T-helper 2 cell treated with Interferon-gamma antibody and Interleukin-4, amounts not matched to agents 5 μg/mL and 100 μg/mL, for 36 hours (primary cell): ENCODE measurements at places on chromosomes 13 and 19.

GRCh38 chr19:52498571-52498970 lies 28.9 kb upstream of the ZNF808 start:
- DNase-seq = no peak

GRCh38 chr19:13078897-13079541 lies 23.6 kb downstream of the LYL1 start:
- DNase-seq = no peak

GRCh38 chr13:27354379-27354778 lies 70.0 kb upstream of the GTF3A start:
- no peak for DNase-seq

DNA sequence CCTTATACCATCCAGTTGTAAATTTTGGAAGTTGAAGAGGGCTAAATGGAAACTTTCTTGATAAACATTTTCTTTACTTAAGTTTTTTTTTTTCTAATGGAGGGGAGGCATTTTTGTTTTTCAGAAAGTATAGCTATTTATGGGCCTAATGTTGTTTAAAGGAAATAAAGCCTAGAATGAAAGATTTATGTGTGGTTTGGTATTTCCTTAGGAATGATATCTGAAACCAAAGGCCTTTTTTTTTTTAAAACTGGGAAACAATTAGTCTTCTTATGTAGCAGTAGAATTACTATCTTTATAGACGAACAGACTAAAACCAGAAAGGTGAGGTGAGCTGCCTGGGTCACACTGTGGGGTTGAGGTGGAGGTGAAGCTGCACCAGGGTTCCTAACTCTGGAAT lies 80.1 kb downstream of the ESD start:
- no peak for DNase-seq

DNA sequence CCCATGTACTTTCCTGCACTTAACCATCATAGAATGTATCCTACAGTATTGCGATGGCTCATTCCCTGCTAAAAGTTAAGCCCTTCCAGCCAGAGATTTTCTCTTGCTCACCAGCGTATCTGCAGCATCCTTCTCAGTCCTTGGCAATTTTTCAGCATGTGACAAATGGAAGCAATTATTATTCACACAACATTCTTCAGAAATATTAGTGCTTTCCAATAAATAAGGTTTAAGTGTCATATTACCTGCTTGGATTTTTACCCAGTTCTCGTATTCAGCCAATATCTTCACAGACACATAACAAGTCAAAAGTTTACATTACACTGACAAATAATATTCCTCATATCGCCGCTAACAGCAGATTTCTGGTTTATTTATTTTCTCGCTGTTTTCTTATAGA lies 82.3 kb downstream of the POU4F1 start:
- no peak for DNase-seq

GRCh38 chr13:87680298-87680697 lies 9.1 kb downstream of the SLITRK5 start:
- no peak for DNase-seq

DNA sequence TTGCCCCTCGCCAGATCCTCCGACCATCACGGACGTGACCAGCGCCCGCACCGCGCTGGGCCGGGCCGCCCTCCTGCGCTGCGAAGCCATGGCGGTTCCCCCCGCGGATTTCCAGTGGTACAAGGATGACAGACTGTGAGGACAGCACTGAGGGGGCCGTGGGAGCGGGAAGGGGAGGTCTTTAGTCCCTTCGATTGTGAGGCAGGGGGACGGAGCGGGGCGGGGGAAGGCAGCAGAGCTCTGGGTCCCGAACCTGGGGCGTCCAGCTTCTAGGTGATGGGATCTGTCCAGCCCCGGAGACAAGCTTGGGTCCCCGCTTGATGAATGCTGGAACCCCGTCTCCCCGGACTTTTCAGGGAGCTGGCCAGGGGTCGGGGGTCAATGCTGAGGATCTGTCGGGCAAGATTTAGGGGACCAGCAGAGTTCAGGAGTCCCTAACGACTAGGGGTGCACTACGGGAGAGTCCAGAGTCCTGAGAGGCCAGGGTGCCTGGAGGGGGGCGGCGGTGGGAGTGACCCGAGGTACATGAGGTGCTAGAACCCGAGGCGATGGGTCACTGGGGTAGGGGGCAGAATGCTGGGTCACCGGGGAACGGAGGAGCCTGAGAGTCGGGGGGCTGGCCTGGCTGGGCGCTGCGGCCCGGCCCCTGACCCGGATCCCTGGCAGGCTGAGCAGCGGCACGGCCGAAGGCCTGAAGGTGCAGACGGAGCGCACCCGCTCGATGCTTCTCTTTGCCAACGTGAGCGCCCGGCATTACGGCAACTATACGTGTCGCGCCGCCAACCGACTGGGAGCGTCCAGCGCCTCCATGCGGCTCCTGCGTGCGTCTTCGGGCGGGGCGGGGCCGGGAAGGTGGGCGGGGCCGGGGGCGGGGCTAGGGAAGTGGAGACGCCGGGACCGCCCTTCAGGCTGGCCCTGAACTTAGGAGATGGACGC lies 14.6 kb downstream of the VSIG10L start:
- DNase-seq = peak; percentile 68

DNA sequence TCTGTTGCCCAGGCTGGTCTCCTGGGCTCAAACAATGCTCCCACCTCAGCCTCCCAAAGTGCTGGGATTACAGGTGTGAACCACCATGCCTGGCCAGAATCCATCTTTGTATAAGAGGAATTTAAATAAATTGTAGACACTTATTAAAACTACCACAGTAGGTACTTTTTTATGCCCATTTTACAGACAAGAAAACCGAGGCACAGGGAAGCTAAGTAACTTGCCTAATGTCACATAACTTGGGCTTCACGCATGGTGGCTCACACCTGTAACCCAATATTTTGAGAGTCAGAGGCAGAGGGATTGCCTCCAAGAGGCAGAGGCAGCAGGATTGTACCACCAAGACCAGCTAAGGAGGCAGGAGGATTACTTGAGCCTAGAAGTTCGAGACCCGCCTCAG lies 22.7 kb upstream of the CALM3 start:
- no peak for DNase-seq

GRCh38 chr19:42066075-42066754 lies 3.8 kb downstream of the GRIK5 start:
- DNase-seq = no peak

- no peak for DNase-seq
Measured at GRCh38 chr13:47548294-47548840, 452.7 kb downstream of the SUCLA2 start.

- DNase-seq = no peak
Measured at GRCh38 chr13:31875134-31875533, 135.8 kb downstream of the RXFP2 start.

GRCh38 chr13:43805071-43805468 lies 18.3 kb upstream of the ENOX1 start:
- no peak for DNase-seq

GRCh38 chr19:42330241-42330711 lies 4.8 kb downstream of the MEGF8 start:
- no peak for DNase-seq
